Stimulated activated effector memory CD8-positive, alpha-beta T cell treated with anti-CD3 and anti-CD28 coated beads, Interleukin-12 subunit alpha, Interleukin-12 subunit beta, amount 100 ng/mL, for 72 hours (primary cell): ENCODE measurements at places on chromosomes 11 and 22.

GRCh38 chr11:117928446-117929141, 608 bp downstream of the TMPRSS13 start:
- DNase-seq = no peak

- DNase-seq = no peak
These were observed 9.8 kb downstream of the THAP12 start for GRCh38 chr11:76371170-76371569.

DNA sequence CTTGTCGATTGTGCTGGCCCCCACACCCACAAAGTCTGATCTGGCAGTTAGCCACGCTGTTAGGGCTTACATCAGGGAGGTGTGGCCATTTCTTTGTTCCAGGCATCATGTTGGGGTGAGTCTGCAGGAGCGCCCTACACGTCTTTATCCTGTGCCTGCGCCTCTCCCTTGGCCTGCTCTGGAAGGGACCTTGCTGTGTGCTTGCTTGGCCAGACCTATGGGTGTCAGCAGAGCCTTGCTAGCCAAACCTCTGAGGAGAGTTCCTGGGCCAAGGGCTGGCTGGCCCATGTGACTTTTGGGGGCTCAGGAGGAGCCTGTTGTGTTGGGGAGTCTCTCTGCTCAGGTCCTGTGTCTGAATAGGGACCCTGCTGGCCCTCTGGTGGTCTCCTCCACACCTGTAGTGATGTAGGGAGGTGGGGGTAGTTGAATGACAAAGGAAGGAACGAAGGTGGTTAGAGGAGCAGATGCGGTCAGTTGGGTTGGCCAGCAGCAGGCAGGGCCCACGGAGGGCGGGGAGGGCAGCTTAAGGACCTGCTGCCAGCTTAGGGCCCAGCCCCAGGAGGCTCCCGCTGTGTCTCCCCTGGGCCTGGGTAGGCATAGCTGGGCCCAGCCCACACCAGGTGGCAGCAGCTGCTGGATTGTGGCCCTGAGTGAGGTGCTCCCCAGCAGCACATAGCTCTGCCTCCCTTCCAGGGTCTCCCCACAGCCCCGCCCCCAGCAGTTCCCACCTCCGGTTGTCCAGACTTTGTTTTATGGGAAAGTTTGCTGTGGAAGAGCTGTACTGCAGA, 7.9 kb downstream of the PPIL2 start:
- no peak for DNase-seq

- no peak for DNase-seq
These were observed 593.5 kb downstream of the TBC1D22A start for GRCh38 chr22:47355776-47356510.

DNA sequence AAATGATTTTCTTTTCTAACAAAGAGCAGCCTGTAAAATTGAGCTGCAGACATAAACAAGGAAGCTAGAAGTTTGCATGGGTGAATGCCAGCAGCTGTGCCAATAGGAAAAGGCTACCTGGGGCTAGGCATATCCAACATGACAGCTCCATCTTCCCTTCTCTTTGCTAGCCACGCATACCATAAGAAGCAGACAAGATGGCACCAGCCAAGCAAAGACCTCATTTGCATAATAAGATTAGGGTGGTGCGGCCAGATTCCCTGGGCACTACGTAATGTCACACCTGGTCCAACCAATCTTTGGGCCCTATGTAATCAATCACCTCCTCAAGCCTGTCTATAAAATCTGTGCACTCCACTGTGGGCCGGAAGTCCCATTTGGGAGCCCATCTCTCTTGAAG, 108.3 kb downstream of the SWAP70 start:
- no peak for DNase-seq

- no peak for DNase-seq
These were observed 340.4 kb downstream of the ETS1 start for GRCh38 chr11:128246810-128247594.

GRCh38 chr22:50247748-50248147, 2.9 kb upstream of the TUBGCP6 start:
- DNase-seq = peak; percentile 77

DNA sequence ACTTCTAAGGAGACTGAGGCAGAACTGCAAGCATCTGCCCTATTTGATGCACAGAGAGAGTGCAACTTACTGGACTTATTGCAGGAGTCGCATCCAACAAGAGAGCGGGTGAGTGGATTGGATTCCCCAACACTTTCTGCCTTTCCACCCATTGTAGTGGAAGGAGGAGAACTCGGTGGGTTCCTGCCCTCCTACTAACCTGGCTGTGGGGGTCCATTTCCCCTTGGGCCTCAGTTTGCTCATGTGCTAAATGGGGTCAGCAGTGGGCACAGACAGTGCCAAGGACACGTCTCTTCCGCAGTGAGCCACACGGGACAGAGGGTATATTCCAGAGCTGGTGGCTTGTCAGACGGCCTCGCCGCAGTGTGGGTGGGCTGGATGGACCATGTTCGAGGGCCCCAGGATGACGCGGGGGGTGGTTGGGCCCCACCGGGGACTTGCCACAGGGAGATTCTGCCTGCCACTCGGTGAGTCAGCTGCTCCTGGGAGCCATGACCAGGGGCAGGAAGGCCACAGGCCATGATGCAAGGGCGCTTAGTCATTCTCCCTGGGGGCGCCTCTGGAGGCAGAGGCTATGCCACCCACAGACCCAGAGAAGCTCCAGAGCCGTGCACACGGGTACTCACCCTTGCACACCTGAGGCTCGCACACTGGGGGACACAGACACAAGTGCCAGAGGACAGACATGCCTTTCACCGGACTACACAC, 8.2 kb downstream of the ALX4 start:
- no peak for DNase-seq

DNA sequence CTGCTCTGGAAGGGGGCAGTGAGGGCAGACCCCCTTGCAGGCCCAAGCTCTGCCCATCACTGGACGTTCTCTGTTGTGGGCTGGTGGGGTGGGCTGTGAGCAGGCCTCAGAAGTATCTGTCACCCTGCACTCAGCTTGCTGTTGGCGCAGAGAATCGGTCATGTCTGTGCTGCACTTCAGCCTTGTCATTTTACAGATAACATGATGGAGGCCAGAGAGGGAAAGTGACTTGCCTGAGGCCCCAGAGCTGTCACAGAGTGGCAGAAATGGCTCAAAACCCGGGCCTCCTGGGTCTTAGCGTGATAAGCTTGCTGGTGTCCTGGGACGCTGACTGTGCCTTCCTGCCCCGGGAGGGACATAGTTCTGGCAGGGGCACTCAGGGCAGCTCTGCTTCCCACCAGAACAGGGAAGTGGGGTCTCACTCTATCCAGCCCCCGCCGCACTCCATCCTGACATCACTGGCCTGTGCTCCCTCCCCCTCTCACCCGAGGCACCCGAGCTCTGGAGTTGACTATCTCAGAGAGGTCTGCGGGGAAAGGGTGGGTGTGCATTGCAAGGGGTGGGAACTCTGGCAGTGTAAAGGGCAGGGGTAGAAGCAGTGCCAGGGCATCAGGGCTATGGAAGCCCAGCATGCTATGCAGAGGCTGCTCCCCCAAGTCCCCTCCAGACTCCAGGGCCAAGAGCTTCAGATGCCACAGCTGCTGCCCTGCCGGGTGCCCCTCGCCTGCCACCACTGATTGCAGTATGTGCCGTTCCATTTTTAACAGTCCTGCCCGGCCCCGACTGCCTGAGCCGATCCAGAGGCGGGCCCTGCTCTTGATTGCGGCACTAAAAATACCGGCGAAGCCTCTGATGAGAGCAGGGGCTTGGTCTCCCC, 50.4 kb upstream of the NECTIN1 start:
- no peak for DNase-seq

GRCh38 chr11:114163229-114163631, 103.7 kb downstream of the ZBTB16 start:
- DNase-seq = no peak

GRCh38 chr11:99716302-99716701, 695.6 kb downstream of the CNTN5 start:
- DNase-seq = no peak

GRCh38 chr11:124167826-124168231, 15.3 kb upstream of the OR10D3 start:
- DNase-seq = no peak

DNA sequence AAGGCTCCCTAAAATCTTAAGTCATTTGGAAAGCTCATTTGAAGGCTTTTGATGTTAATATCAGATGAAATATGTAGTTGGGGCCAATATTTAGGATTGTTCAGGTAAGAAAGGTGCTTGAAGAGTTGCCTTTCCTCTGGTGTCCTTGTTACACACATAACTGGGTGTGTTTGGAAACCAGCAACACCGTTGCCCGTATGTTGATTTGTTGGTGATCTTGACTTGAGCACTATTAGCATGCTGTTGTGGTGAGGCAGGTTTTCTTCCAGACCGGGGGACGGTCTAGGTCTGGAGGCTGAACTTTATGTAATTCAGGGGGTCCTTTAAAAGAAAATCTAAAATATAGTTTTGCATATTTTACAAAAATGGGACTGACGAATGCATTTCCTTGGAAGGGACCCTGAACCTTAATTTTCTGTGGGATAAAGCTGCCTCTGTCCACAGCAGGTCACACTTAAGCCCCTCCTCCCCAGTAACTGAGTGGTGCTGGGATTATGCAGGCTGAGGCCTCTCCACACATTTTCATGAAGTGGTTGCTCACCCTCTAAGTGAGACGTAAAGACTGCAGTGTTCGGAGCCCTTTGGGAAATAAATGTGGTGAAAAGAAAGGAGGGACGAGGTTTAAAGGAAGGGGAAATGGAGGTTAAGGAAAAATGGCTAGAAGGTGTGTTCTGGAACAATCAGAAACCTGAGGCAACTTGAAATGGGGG, 1.8 kb downstream of the YWHAH start:
- no peak for DNase-seq

- no peak for DNase-seq
These were observed 110.0 kb downstream of the TP53I11 start for GRCh38 chr11:44840521-44841251.

GRCh38 chr11:117492578-117493251, 165.1 kb downstream of the CEP164 start:
- no peak for DNase-seq

GRCh38 chr22:36343720-36344105, 44.1 kb downstream of the MYH9 start:
- DNase-seq = no peak

DNA sequence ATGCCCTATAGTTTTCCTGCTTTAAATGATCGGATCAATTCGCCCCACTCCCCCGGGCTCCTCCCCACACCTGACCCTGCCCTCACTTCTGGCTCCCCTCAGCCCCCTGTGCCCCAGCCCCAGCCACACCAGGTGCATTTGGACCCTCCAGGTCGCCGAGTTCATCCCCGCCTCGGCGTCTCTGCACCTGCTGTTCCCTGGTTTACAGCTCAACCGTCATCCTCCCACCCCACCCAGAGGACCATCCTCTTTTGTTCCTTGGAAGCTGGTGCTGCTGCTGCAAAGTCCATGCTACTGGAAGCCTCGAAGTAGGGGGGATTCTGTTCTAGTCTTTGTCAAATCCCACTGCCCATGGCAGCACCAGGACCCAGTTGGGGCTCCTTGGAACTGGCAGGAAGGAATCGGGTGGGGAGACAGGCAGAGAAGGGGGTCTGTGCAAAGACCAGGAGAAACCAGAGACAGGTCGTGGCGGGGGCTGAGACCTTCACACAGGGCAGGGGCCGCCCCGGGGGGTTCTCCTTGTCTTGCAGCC, 4.5 kb upstream of the MUC5B start:
- no peak for DNase-seq

DNA sequence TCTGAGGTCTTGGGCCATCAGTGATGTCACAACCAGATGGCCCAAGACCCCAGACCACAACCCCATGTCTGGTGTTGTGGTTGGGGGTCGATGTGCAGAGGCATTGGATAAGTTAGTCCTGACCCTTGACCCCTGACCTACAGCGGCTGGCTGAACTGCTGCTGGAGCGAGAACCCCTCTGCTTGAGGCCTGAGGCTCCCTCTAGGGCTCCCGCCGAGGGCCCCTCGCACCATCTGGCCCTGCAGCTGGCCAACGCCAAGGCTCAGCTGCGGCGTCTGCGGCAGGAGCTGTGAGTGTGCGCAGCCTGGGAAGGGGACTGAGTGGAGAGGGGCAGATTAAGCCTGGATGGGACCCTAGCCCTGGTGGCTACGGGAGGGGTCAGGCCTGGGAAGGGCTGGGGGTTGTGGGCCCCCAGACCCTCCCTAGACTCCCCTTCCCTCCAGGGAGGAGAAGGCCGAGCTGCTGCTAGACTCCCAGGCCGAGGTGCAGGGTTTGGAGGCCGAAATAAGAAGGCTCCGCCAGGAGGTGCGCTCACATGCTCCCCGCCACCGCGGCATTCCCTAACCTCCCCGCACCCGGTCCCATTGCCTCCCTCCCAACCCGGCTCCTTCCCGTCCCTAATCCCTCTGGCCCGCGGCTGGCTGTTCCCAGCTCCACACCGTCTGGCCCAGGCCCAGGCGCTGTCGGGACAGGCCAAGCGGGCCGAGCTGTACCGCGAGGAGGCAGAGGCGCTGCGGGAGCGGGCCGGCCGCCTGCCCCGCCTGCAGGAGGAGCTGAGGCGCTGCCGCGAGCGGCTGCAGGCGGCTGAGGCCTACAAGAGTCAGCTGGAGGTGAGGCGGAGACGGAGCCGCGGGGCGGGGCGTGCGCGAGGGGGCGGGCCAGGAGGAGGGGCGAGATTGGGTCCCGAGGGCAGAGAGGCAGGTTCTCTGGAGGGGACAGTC, 2.1 kb downstream of the CCDC88B start:
- peak; percentile 95 for DNase-seq

GRCh38 chr11:742571-743201, 4.6 kb upstream of the TALDO1 start:
- no peak for DNase-seq

DNA sequence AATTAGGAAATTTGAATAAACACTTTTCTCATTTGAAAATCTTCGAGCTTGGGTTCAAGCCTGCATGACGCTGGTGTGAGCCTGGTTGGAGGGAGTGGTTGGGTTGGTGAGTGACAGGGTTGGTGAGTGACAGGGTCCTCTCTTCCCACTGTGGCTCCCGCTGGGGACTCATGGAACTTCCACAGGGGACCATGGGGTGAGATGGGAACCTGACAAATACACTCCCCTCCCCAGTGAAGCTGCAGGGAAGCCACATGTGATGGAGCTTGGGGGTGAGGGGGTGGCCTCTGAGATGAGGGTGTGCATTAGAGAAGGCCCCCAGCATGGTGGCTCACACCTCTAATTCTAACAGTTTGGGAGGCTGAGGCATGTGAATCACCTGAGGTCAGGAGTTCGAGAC, 66.8 kb downstream of the RTL6 start:
- DNase-seq = no peak

- no peak for DNase-seq
These were observed 148.3 kb upstream of the RASSF10 start for GRCh38 chr11:12860827-12861226.

DNA sequence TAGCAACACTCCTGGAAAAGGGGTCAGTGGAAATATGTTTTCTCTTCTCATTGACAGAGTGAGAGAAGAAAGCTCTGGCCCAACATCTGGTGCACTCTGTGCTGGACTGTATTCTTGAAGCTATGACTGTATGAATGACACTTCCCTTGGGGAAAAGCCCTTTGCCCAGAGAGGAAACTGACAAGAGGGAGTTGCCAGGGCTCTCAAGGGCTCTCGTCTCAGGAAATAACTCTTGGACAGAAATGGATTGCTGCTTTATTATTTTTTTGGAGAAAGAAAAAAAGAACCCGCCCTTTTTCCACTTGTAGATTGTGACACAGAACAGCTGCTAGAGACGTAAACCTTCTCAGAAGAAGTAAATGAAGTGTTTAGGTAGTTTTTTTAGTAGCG, 11.4 kb downstream of the ETS1 start:
- DNase-seq = no peak
